ENCODE measurements at places on chromosomes 3 and 15.

GRCh38 chr3:14152233-14152962 is 26.0 kb downstream of the XPC start:
- no peak for DNase-seq

DNA sequence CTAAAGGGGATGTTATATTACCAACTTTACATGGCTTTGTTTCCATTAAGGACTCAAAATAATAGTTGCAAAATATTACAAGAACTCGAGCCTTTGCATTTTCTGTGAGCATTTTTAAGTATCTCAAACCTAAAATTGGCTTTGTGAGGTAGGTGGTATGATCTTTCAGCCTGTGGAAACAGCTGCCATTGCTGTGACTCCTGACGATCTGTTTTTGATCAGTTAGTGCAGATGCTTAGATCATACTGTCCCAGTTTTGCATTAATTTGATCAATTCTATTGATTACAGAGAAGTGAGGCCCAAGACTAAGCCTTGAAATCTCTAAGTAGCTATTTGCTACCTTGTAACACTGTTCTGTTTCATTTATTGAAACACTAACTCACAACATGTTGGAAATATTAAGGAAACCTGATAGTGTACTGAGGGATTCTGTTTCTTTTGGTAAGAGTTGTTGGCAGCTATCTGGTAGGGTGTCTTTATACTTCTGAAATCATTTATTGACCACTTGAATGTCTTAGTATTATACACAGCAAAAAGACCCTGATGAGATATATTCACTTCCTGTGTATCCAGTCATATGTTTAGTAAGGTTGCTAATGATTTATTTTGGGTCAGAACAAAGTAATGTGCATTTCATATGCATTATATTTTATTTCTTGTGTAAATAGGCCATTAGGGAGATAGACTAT is 14.8 kb downstream of the SKIL start:
- DNase-seq, result no peak

DNA sequence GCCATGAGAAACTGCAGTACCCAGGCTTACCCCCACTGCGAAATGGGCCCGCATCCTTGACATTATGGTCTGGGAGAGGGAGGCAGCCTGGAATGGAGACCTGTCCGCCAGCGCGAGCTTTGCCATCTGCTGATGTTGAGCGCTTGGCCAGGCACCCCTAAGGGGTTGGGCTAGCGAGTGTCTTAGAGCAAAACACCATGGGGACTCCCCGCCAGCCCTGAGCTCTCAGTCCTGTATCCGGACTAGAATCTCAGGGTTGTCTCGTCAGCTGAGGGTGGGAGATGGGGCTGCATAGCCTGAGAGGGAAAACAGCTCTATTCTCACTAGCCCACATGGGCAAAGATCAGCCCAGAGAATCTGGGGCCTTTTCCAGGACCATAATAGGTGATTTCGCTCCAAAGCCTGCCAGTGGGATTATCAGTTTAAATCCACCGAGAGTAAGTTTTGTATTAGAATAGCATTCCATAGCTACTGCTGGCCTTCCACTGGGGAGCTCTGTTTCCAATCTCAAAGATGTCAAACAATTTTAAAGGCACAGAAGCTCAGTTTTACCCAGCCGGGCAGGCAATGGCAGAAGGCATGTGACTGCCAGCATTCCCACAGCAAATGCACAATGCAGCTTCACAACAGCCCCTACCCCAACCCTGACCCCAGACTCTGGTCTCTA is 167.5 kb upstream of the TPM1 start:
- no peak for DNase-seq

DNA sequence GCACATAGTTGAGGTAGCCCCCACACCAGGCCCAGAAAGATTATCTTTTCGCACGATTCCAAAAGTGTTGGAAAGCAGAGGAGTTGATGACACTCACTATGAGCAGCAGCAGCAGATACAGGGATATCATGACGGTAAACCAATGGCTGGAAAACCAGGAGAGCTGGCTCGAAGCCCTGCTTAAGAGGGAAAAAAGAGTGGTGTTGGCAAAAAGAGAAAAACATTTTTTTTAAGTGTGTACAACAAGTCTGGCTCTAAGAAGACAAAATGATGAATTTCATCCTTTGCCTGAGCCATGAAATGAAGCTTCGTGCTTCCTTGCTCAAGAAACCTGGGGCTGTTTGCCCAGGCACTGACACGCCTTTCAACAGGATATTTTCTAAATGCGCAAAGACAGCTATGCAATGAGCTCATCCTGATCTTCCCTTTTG is 27.3 kb downstream of the PARP16 start:
- DNase-seq, result no peak

DNA sequence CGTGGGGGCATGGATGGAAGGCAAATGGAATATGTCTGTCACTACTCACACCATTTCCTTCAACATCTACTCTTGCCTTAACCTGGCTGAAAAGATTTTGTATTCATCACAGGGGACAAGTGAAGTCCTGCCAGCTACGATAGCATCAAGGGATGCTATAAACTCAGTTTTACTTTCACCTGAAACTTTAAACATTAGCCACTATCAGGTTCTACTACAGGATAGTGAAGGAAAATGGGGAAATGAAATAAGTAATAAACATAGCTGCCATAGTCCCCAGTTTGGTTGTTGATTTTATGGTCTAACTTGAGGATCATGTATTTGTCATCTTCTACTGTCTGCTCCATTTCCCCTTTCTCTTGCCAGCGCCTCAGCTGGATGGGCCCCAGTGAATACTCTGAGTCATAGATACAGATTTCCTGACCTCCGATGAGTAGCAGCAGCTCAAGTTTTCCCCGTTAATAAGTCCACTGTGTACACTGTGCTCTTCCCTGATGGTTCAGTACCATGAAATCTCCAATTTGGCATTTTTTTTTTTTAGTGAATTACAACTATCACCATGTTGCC is 338.2 kb upstream of the SLCO3A1 start:
- no peak for DNase-seq

- DNase-seq, result no peak
These were observed 50.3 kb downstream of the CMTM8 start for GRCh38 chr3:32288819-32289218.

- DNase-seq, result no peak
These were observed 544.4 kb downstream of the ZPLD1 start for GRCh38 chr3:102979191-102979590.

- DNase-seq, result no peak
These were observed 53.2 kb downstream of the FBN1 start for GRCh38 chr15:48592221-48592731.

- no peak for DNase-seq
These were observed 121.4 kb upstream of the ATP11B start for GRCh38 chr3:182671942-182672341.

- no peak for DNase-seq
These were observed 55.8 kb downstream of the TMED3 start for GRCh38 chr15:79366691-79367090.

- DNase-seq, result no peak
These were observed 28.3 kb downstream of the MASP1 start for GRCh38 chr3:187263270-187263669.

DNA sequence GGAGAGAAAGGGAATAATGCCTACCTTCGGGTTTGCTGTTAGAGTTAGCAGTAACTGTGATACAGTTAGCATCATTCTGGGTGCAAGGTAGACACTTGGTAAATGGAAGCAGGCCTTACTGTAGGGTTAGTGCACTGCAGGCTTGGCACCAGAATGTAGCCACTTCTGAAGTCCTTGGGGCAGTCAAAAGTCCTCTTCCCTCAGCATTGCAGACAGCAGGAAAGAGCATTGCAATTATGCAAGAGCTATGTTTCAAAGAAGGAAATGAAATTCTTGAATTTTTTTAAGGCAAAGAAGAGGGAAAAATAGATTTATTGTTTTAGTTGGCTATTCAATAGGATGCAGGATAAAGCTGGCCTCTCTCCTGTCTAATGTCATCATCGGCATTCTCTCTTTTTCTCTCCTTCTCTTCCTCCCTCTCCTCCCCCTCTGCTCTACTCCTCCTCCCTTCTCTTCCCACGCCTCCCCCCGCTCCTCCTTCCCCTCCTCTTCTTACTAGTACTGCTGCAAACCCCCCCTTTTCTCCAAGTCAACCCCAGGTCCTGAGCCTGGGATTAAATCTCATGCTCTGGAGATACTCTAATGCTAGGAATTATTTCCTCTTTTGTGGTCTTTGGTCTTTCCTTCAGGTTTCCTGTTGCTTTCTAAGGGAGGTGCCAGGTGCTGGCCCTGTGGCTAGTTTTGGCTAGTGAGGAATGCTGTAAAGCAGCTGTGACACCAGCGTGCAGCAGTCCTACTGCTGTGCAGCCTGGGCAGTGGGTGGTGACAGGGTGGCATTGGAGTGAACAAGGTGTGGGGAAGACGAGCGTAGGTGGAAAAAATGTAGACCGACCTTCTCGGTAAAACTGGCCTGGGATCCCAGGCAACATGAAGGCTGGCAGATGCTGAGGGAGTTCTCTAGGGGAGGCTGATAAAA is 21.7 kb downstream of the EEFSEC start:
- no peak for DNase-seq

- DNase-seq, result no peak
These were observed 11.1 kb downstream of the DCUN1D1 start for GRCh38 chr3:182969277-182969676.

DNA sequence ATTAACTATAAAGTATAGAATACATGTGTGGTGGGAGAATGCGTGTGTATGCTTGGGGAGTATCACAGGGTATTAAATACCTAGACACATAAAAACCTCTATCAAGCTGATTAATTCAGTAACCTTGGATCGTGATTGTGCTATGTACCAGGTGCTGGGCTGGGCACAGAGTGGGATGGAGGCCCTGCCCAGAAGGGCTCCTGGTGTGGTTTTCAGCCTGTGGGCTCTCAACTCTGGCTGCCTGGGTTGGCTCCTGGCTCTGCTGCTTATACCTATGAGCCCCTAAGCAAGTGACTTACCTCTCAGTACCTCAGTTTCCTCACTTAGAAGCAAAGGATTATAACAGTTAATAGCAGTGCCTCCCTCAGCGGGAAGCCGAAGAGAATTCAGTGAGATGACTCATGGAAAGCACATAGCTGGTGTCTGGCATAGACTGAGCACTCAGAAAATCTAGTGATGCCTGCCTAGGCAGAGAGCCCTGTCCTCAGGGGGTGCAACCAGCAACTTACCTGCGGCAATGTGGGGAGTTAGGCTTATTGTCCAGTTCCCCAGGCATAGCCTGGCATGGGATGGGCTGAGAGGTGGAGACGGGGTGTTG is 90.6 kb upstream of the MYZAP start:
- DNase-seq, result no peak

DNA sequence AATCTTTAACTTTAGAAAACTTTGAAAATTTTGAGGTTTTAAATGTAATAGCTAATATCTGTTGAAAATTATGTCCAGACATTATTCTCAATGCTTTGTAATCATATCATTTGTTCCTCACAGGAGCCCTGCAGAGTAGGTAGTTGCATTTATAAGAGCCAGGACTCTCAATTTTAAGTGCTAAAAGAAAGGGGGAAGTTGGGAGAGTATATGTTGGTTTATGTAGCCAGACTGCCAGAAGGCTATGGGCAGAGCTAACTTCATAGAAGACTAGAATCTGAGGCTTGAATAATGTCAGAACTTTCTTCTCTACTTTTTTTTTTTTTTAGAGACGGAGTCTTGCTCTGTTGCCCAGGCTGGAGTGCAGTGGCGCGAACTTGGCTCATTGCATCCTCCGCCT is 9.1 kb downstream of the VPS8 start:
- no peak for DNase-seq

GRCh38 chr3:99842826-99843589 is 25.3 kb downstream of the CMSS1 start:
- peak; percentile 18 for DNase-seq

- no peak for DNase-seq
These were observed 89.2 kb downstream of the RBPMS2 start for GRCh38 chr15:64686130-64686735.

GRCh38 chr3:146892041-146892440 is 286.9 kb upstream of the PLSCR5 start:
- DNase-seq, result no peak

DNA sequence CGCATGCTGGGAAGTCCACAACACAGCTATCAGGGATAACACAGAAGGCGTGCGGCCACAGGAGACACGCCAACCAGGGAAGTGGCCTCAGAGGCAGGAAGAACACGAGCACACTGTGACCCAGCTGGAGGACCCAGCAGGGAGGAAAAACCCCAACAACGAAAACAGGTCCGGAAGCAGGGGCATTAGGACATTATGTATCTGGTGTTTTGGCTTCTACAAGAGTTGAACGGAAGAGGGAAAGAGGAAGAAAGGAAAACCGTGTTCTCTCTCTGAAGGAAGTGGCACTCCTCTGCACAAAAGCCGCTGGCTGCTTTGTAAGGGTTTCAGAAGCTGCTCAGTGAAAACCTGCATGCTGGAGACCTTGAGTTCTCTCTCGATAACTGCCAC is 61.8 kb downstream of the HACD2 start:
- DNase-seq, result no peak

- DNase-seq, result no peak
These were observed 11.5 kb downstream of the ALS2CL start for GRCh38 chr3:46681856-46682540.

GRCh38 chr3:75294124-75294523 is 370.0 kb upstream of the FRG2C start:
- peak; percentile 20 for DNase-seq

DNA sequence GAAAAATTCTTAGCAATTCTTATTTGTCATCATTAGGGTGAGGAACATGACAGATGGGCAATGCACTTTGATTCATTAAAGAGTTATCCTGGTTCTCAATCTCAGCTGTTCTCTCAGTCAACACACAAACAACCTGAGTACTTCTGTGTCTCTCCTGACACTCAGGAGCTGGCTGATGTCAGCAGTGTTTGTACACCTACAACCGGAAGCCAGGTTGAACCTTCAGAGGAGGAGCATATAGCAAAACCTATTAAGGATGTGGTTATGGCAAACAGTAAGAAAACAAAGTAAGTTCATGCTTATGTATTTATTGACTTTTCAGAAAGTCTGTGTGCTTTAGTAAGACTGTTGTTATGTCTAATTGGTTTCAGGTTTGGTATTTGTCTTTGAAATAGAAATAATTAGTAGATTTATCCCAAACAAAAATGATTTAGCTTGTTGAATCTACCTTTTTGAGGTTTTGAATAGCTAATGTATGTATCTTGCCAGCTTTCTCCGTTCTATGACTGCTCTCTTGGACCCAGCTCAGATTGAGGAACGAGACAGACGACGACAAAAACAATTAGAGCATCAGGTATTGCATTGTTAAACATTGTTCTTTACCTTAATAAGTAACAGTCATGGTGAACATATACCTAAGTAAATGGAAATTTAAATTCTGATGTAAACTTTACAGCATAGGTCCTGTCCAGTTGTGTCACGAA is 36.6 kb downstream of the CCDC66 start:
- DNase-seq, result no peak

- DNase-seq, result no peak
These were observed 44.6 kb downstream of the BHLHE40 start for GRCh38 chr3:5023777-5024346.

DNA sequence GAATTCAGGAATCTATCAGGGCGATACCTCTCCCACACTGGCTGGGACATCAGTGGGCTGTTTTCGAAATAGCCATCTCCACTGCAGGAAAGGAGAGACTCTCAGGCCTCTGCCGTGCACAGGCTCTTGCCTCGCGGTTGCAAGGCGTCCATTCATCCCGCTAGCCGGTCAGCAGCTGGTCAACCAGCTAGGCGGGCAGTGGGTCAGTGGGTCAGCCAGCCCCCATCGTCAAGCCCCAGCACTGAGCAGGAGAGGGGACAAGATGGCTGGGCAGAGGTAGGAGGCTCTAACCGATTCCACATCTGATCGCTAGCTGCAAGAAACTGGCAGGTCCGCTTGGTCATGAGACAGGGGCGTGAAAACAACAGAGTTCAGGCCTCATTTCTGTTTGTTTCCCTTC is 45.1 kb downstream of the MUC4 start:
- no peak for DNase-seq

Data from NCI-H446 (cell line).